ENCODE measurements at places on chromosomes 1 and 21. TPM values are rescaled to one million over a fixed set of nuclear protein-coding genes. Genes with fewer than 3 reads are reported as not detected.
A peak's percentile ranks its signal among the peaks of the same experiment; 100 is the strongest.

DNA sequence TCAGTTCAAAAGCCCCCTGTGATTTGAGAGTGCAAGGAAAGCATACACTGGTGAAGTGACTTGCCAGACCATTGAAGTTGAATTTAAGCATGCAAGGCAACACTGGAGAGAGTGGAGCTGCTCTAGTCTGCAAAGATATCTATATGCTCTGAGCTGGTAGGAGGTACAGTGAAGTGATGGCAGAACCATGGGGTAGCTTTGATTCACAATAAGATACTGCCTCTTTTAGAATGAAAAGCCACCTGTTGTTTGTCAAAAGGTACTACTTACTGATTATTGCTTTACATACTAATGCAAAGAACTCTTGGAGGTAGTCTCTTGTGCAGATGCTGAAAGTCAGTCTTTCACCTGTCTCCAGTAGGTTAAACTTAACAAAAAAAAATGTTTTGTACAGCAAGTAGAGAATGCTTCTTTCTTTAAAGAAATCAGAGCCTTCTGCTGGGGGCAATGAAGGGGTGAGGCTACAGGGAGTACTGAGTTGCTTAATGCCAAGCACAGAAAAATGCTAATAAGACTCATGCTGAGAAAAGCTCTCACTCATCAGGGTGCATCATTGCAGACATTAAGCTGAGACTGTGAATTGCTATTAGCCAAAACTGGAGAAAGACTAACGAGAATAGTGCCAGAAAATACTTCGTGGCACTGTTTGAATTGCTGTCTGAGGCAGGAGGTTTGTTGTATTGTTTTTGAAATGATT lies 1150.5 kb upstream of the TMPRSS15 start:
- no peak for DNase-seq

- DNase-seq: no peak
Observed at GRCh38 chr1:156063997-156064285, 3.0 kb downstream of the RAB25 start.

DNA sequence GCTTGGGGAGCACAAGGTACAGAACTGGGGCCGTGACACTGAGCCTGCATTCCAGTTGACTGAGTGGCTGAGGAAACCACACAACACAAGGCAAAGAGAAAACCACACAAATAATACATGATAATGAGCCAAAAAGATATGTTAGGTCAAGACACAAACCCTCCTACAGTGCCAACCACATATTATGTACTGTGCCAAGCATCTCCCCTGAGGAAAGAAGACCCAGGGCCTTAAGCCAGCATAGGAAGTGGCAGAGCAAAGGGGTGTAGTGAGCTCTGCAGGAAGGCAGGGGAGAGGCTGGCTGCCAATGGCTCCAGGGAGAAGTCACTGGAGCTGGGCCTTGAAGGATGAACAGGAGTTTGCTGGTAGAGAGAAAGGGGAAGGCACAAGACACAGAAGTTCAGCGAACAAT lies 28.2 kb downstream of the CTNNBIP1 start:
- no peak for DNase-seq

GRCh38 chr1:188281921-188282320 lies 1453.2 kb downstream of the PLA2G4A start:
- DNase-seq: no peak

DNA sequence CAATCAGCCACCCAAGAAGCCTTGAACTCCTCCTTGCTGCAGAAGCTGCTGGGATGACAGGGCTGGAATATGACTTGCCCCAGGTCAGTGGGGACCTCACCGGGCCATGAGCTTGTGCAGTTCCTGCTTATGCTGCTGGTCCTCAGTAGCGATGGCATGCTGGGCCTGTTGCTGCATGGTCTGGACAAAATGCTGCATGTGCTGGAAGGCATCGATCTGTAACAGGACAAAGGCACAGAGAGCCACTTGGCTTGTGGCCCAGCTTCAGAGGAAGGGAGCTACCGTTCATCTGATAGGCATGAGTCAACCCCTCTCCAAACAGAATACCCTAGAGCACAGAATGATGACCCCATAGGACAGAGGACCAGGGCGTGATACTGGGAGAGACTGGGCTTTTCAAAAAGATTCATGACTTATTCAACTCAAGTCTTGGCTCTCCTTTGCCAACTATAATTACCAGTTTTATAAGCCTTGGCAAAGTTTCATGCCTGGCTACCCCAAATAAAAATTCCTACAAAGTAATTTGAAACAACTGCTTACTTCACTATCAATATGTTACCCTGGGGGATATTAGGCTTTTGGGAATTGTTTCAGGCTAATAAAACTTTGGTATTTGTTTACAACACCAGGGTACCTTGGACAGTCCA lies 34.7 kb upstream of the EXOSC10 start:
- no peak for DNase-seq

DNA sequence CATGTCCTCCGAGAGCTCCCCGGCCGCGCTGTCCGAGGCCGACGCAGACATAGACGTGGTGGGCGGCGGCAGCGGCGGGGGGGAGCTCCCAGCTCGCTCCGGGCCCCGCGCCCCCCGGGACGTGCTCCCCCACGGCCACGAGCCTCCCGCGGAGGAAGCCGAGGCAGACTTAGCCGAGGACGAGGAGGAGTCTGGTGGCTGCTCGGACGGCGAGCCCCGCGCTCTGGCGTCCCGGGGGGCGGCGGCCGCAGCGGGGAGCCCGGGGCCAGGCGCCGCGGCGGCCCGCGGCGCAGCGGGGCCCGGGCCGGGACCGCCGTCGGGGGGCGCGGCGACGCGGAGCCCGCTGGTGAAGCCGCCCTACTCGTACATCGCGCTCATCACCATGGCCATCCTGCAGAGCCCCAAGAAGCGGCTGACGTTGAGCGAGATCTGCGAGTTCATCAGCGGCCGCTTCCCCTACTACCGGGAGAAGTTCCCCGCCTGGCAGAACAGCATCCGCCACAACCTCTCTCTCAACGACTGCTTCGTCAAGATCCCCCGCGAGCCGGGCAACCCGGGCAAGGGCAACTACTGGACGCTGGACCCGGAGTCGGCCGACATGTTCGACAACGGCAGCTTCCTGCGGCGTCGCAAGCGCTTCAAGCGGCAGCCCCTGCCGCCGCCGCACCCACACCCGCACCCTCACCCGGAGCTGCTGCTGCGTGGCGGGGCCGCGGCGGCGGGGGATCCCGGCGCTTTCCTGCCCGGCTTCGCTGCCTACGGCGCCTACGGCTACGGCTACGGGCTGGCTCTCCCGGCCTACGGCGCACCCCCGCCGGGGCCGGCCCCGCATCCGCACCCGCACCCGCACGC lies 547 bp downstream of the FOXD2 start:
- DNase-seq: no peak

- DNase-seq: no peak
Observed at GRCh38 chr1:8094481-8095241, 68.6 kb upstream of the ERRFI1 start.

- DNase-seq: no peak
Observed at GRCh38 chr1:165525708-165526107, 18.1 kb upstream of the LRRC52 start.

DNA sequence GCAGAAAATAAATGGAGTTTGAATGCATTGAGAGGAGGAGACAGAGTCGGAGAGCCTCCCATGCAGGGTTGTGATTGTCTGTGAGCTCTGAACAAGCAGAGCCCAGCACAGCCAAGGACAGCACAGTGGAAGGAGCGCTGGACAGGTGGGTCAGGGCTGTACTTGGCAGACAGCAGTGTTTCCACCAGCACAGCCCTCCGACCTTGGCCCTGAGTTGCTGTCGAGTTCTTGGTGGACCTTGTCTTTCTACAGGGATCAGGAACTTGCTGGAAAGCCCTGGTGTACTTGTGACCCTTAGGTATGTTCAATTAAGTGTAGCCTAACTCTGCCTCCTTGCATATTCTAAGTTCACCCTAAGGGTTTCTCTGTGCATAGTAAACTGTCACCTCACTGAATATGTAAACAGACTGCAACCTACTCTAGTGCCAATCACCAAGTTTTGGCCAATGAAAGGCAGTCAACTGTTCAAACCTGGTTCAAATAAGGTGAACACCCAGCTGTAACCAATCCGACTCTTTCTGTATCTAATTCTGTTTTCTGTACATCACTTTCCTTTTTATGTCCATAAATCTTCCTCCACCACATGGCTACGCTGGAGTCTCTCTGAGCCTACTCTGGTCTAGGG lies 86.6 kb upstream of the SLC25A33 start:
- DNase-seq: no peak

DNA sequence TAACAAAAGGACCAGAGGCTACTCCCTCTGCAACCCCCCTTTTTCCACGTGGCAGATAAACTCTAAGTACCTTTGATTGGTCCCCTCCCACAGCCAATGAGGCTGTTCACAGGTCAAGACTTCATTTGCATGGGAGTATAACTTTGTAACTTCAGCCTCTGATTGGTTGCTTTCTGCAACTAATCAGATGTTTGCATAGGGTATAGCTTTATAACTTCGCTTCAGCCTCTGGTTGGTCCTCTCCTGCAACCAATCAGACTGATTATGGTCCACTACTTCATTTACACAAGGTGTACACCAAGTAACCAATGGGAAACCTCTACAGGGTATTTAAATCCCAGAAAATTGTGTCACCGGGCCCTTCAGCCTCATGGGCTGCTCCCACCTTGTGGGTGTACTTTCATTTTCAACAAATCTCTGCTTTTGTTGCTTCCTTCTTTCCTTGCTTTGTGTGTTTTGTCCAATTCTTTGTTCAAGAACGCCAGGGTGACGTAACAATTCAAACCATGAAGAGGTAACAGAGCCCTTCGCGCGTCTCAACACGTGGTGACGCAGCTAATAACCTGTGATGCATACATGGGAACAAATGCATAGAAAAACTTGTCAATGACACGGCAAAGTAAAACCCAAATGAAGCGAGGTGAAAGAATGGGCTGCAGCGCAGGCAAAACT lies 47.2 kb downstream of the VPS26C start:
- DNase-seq: no peak

DNA sequence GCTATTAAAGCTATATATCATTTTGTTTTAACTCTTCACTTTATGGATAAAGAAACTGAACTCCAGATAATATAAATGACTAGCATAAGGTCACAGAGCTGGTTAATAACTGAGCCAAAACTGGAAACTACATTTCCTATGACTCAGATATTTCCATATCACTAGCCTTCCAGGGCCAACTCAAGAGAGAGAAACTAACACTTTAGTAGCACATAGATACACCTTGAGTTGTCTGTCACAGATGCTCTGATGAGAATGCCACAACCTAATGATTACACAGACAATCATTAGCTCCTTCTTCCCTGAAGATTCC lies 40.7 kb downstream of the NME7 start:
- DNase-seq: no peak

GRCh38 chr1:151970626-151971025 lies 23.0 kb downstream of the S100A10 start:
- DNase-seq: no peak

DNA sequence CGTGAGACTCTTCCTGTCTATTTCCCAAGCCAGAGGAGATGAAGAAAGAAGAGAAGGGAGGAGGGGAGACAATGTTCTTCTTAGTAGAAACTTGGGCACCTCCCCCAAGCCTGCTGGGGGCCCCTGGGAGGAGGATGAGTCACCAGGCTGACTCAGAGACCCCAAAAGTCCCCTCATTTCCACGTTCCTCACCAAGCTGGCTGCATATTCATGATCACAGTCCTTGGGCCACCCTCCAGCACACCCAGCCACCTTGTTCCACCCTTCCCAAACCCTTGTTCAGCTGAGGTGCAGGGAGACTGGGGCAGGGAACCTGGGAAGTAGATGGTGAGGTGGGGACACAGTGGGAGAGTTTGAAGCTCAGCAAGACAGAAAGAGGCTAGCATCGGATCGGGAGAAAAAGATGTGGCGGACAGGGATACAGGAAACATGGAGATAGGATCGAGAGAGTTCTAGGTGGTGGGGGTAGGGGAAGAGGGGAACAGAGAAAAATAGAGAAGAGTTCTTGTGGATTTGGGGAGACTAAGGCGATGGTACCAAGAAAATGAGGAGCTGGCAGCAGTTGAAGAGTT lies 712 bp downstream of the RAB13 start:
- no peak for DNase-seq

DNA sequence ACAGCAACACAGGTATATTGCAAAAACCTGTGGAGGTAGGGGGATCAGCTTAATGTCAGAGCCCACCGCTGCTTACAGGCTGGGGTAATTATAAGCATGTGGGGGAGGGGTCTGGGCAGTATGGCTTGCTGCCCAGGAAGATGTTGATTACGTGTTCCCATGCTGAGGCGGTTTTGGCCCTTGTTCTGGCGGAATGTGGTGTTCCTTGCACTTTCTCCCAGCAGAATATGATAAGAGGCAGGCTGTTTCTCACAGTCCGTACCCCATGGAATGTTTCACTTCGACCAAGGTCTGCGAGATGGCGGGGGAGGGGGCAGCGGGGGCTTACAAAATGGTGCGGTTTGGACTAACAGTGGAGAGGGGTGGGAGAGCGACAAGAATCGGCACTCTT lies 9.8 kb upstream of the HPCAL4 start:
- peak; percentile 52 for DNase-seq

DNA sequence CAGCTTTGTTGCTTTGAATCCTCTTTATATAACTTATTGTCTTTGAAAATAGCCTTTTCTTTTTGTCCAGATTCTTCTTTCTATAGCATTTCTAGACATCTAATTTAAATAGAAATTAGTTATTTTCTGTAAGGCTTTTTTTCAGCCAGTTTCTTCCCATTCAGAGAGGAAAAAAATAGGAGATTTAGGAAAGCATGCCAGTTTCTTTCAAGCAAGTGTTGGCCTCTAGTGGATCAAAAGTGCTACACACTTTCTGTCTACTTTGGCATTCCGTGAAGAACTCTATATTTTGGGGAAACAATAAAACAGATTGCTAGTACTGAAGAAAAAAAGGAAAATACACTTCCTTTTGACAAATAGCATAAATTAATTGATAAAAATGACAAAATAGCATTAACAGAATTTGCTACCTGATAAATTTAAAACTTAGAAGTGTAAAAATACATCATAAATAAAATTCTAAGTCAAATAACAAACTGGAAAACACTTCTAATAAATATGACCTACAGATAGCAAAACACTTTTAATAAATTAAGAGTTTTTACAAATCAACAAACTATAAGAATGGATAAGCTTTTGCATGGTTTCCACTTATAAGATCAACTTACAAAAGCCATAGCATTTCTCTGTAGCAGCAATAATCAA lies 13.1 kb upstream of the EXO1 start:
- DNase-seq: no peak

SMCP gene
- polyA plus RNA-seq: not detected

COL16A1 gene
- polyA plus RNA-seq: 166 TPM

C1QC gene
- 268 TPM for polyA plus RNA-seq

SYCP1 gene
- polyA plus RNA-seq: not detected

CCDC27 gene
- not detected for polyA plus RNA-seq

CASP9 gene
- 15.4 TPM for polyA plus RNA-seq

SELENBP1 gene
- 82.8 TPM for polyA plus RNA-seq

RAD54L gene
- polyA plus RNA-seq: 0.38 TPM

All from urinary bladder (tissue), 4 donors.